Cortex of kidney (tissue), 1 donor: ENCODE measurements at places on chromosomes 7 and 10.

- DNase-seq, result no peak
Measured at GRCh38 chr7:128915841-128916642, 5.5 kb upstream of the KCP start.

GRCh38 chr10:78991187-78991586 is 77.6 kb upstream of the ZMIZ1 start:
- no peak for DNase-seq

GRCh38 chr10:120746001-120746777 is 105.0 kb upstream of the WDR11 start:
- no peak for DNase-seq

DNA sequence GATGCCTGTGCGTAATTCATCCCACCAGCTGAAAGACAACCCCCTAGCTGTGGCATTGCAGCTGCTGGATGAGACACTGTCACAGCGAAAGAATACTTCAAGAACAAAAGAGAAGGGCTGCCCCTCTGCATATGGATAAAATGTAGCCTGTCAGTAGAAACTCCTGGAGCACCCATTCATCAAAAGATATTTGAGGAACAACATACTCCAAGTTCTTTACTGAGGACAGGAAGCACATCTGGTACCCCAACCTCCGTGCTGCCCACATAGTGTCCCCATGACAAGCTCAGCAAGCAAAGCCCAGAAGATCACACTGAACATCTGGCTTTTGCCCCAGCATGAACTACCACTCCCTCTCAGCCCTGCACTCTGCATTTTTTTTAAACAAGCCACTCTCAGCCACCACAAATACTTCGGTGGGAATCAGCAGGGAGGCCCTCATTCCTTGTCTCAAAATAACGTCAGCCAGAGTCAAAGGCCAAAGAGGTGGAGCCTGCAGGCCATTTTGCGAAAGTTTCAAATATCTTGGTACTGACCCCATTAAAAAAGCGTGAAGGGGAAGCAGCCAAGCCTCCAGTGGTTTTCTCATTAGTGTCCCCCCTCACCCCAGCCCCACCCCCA is 1.7 kb downstream of the CREB3L2 start:
- DNase-seq, result no peak

- no peak for DNase-seq
Measured at GRCh38 chr7:81846398-81846797, 76.6 kb upstream of the HGF start.

GRCh38 chr10:103545771-103546281 is 52.3 kb downstream of the NEURL1 start:
- no peak for DNase-seq

- DNase-seq, result no peak
Measured at GRCh38 chr7:101693498-101694091, 64.5 kb upstream of the MYL10 start.

GRCh38 chr7:137316648-137317353 is 26.7 kb downstream of the PTN start:
- DNase-seq, result no peak

DNA sequence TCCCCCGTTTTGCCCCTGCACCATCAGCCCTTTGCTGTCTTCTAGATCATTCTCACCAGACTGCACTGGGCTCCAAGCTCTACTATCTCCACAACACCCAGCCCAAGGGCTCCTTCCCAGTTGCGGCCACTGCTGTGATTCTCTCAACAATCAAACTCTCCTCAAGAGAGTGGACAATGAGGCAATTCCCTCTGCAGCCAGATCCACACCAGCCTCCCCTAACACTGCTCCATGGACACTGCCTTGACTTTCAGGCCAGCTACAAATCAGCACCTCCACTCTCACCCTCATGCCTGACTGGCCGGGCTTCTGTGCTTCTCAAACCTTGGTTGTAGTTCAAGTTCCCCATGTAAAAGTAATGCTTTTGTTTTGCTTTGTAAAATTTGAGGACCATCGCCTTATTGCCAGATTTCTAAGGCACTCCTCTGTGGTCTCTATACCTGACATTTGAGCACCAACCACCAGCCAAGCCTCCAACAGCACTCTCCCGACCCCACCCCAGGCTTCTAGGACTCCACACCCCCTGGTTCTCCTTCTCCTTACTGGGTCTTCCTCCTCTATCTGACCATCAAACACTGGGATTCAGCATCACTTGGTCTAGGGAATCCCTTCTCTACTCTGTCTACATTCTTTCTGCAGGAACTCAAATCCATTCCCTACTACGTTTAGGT is 45.4 kb downstream of the PPIF start:
- no peak for DNase-seq

GRCh38 chr10:103282961-103283360 is 6.0 kb downstream of the INA start:
- no peak for DNase-seq

DNA sequence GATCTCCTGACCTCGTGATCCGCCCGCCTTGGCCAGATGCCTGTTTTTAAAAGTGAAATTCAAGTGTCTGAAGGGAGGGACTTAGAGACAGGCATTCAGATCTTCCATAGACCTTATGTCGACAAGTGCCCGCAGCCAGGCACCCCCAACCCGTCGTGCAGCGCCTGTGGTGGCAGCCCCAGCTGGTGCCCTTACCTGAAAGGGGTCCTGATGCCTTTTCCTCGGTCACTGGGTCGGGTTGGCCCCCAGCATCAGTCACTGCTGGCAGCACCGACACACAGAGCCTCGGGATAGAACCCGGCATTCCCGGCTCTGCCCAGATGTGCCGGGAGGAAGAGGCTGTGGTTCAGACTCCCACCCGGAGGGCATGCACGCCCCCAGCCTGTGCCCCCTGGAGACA is 23.3 kb downstream of the LRRC27 start:
- DNase-seq, result no peak

DNA sequence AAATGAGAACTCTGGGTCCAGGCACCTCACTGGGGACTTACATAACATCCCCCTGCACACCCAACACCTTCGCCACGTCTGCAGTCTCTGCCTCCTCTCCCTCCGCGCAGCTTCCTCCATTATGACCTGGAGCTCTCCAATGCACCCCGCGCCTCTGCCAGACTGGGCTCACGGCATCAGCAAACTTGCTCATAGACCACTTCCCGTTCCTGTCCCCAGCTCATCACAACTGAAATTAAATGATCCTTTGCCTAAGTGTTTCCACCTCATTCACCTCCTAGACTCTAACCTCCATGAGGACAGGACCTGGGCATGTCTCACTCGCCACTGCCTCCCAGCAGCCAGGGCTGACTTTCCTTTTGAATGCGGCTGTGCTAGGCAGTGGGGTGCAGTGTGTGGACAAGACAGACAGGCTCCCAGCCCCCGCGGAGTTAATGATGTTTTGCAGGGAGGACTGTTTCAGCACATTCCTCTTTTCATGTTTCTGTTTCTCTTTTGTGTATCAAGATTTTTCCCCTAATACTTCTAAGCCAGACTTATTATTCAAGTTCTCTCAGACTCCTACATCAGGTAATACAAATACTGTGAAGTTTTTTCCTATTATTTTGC is 18.8 kb downstream of the CHST15 start:
- DNase-seq, result no peak

GRCh38 chr10:108662975-108663374 is 1260.3 kb downstream of the XPNPEP1 start:
- DNase-seq, result no peak
